ENCODE measurements at places on chromosomes 12 and 14.

- no peaks in the 10 kb centered on the region for H3K4me1 ChIP-seq
- H3K27ac ChIP-seq: no peak overlapping the region
- H3K27me3 ChIP-seq: no peaks in the 10 kb centered on the region
- peak; percentile 5 for DNase-seq
- no peak overlapping the region for H3K4me3 ChIP-seq
Measured at GRCh38 chr12:68981516-68981915, 48.5 kb upstream of the CPM start.

DNA sequence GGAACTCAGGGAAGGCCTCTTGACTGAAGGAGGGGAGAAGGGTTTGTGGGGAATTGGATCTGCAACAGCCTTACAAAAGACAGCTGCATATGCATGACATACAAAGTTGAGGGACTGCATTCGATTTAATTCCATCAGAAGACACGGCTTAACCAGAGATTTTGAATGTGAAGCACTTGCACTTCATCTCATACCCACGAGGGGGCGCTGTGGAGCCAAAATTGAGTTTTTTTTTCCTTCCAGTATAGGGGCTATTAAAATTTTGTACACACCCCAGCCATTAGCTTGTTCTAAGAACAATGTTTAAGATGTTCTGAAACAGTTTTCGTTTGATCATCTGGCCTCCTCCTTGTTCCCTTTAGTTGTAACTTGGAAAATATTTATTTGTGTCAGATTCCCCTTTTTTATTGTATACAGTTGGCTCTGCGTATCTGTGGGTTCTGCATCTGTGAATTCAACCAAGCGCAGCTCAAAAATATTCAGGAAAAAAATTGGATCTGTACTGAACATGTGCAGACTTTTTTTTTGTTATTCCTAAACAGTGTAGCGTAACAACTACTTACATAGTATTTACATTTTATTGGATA lies 1.6 kb downstream of the SUDS3 start:
- no peak overlapping the region for H3K27ac ChIP-seq
- peak; percentile 55 for DNase-seq
- H3K27me3 ChIP-seq: no peaks in the 10 kb centered on the region
- peak overlapping the region; percentile 22 for H3K4me3 ChIP-seq

- DNase-seq: no peak
- no peak overlapping the region for H3K4me3 ChIP-seq
- no peak overlapping the region for H3K27ac ChIP-seq
- no peaks in the 10 kb centered on the region for H3K4me1 ChIP-seq
- H3K27me3 ChIP-seq: no peaks in the 10 kb centered on the region
Measured at GRCh38 chr14:84704601-84705000, 825.3 kb upstream of the FLRT2 start.

DNA sequence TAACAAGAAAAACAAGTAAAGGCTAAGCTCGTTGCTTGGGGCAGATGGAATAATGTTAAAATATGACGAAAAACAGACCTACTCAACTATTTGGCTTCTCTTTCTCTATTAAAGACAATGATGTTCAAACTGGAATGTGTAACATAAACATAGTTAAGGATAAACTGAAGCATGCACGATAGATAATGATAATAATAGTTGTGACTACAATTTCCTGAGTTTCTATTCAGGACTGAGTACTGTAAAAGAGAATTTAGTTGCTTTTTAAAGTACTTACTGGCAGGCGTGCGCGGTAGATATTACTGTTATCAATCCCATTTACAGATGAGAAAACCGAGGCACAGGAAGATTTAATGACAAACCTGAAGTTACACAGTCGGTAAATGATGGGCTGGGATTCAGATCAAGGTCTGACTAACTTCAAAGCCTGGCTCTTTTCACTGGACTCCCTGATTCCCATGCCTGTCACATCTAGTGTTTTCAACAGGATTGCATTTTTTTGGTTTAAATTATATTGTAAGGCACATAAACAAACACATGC lies 103.0 kb downstream of the CRADD start:
- no peaks in the 10 kb centered on the region for H3K27me3 ChIP-seq
- no peak overlapping the region for H3K4me3 ChIP-seq
- H3K4me1 ChIP-seq: no peaks in the 10 kb centered on the region
- no peaks in the 10 kb centered on the region for H3K36me3 ChIP-seq
- no peak overlapping the region for H3K27ac ChIP-seq

GRCh38 chr14:37167151-37168047 lies 5.0 kb downstream of the SLC25A21 start:
- no peaks in the 10 kb centered on the region for H3K27me3 ChIP-seq
- no peak overlapping the region for H3K4me3 ChIP-seq
- no peak overlapping the region for H3K27ac ChIP-seq
- H3K36me3 ChIP-seq: no peaks in the 10 kb centered on the region
- no peaks in the 10 kb centered on the region for H3K4me1 ChIP-seq

DNA sequence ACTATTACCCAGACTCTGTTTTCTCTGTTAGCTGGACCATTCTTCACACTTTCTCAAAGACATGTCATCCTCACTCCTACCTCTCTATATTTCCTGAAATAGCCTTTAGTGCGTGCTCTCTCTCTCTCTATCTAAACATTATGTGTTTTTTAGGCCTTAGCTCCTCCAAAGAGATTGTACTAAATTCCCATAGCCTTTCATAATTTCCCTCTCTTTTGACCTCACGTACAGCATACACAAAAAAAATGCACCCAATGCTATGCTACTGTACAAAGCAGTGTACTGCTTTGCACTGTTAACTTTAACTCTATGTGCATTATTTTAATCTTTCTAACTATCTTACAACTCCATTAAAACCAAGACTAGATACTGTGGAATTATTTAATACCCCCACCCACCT lies 288.4 kb downstream of the DAD1 start:
- no peak overlapping the region for H3K4me3 ChIP-seq
- no peaks in the 10 kb centered on the region for H3K4me1 ChIP-seq
- H3K27ac ChIP-seq: no peak overlapping the region
- no peak for DNase-seq
- no peaks in the 10 kb centered on the region for H3K36me3 ChIP-seq
- H3K27me3 ChIP-seq: no peaks in the 10 kb centered on the region

GRCh38 chr14:28758885-28759652 lies 7.5 kb upstream of the FOXG1 start:
- no peak overlapping the region for H3K4me3 ChIP-seq
- H3K4me1 ChIP-seq: peaks cover 3% of the 10 kb centered on the region
- H3K36me3 ChIP-seq: no peaks in the 10 kb centered on the region
- DNase-seq: peak; percentile 84

DNA sequence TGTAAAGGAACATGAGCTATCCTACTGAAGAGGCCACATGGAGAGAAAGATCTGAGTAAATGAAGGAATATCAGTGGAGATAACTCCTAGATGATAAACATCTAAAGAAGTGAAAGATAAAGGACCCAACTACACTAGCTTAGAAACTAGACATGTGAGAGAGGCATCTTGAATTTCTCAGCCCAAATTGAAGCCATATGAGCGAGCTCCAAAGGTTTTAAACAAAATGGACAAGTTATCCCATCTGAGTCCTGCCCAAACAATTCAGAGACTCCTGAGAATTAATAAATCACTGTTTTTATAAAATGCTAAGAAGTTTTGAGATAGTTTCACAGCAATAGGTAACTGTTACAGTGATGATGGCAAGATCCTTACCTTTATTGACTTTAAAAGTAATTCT lies 438.9 kb downstream of the NAV3 start:
- no peaks in the 10 kb centered on the region for H3K27me3 ChIP-seq
- H3K4me1 ChIP-seq: no peaks in the 10 kb centered on the region
- peak; percentile 71 for DNase-seq
- no peak overlapping the region for H3K4me3 ChIP-seq
- no peak overlapping the region for H3K27ac ChIP-seq

GRCh38 chr12:17142856-17143255 lies 536.9 kb upstream of the LMO3 start:
- no peak overlapping the region for H3K4me3 ChIP-seq
- no peaks in the 10 kb centered on the region for H3K36me3 ChIP-seq
- H3K27me3 ChIP-seq: no peaks in the 10 kb centered on the region
- H3K4me1 ChIP-seq: no peaks in the 10 kb centered on the region
- H3K27ac ChIP-seq: no peak overlapping the region

- no peak overlapping the region for H3K4me3 ChIP-seq
- no peak overlapping the region for H3K27ac ChIP-seq
- DNase-seq: no peak
- no peaks in the 10 kb centered on the region for H3K36me3 ChIP-seq
- H3K4me1 ChIP-seq: no peaks in the 10 kb centered on the region
Measured at GRCh38 chr14:101028971-101029667, 125.6 kb upstream of the RTL1 start.

GRCh38 chr14:96261053-96261452 lies 5.0 kb downstream of the BDKRB1 start:
- no peak for DNase-seq
- H3K4me1 ChIP-seq: no peaks in the 10 kb centered on the region
- no peak overlapping the region for H3K27ac ChIP-seq
- no peak overlapping the region for H3K4me3 ChIP-seq

DNA sequence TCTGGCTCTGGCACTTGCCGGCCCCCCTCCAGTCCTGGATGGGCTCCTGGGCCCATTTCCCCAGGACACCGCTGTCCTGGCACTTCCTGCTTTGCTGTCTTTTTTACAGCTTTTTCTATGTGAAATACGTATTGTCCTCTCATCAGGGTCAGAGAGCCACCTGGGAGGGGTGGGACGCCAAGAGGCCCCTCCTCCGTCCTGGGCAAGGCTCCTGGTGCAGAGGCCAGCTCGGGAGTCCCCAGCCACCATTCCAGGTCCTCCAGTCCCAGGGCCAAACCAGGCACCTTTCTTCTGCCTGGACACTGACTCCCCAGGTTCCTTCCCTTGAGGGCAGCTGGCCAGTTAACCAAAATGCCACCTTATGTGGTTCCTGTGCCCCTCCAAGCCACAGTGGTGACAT lies 22.8 kb downstream of the ARL6IP4 start:
- H3K4me3 ChIP-seq: no peak overlapping the region
- DNase-seq: no peak
- no peaks in the 10 kb centered on the region for H3K4me1 ChIP-seq
- no peaks in the 10 kb centered on the region for H3K36me3 ChIP-seq
- no peak overlapping the region for H3K27ac ChIP-seq

DNA sequence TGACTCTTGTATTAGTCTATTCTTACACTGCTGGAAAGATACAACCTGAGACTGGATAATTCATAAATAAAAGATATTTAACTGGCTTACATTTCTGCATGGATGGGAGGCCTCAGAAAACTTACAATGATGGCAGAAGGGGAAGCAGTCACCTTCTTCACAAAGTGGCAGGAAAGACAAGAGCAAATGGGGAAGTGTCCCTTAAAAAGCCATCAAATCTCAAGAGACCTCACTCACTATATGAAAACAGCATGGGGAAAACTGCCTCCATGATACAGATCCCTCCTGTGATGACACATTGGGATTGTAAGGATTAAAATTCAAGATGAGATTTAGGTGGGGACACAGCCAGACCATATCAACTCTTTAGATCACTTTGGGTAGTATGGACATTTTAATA lies 83.7 kb downstream of the TMTC3 start:
- no peaks in the 10 kb centered on the region for H3K4me1 ChIP-seq
- H3K27me3 ChIP-seq: no peaks in the 10 kb centered on the region
- DNase-seq: no peak

DNA sequence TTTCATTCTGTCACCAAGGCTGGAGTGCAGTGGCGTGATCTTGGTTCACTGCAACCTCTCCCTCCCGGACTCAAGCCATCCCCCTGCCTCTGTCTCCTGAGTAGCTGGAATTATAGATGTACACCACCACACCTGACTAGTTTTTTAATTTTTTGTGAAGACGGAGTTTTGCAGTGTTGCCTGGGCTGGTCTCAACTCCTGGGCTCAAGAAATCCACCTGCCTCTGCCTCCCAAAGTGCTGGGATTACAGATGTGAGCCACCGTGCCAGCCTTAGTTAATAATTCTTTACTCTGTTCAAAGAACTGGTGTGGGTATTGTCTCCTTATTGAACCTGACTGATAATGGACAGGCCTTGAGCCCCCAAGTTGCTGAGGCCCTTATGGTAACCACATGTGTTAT lies 10.4 kb upstream of the KRT7 start:
- no peak overlapping the region for H3K27ac ChIP-seq
- H3K4me1 ChIP-seq: no peaks in the 10 kb centered on the region
- no peak overlapping the region for H3K4me3 ChIP-seq
- no peaks in the 10 kb centered on the region for H3K36me3 ChIP-seq

DNA sequence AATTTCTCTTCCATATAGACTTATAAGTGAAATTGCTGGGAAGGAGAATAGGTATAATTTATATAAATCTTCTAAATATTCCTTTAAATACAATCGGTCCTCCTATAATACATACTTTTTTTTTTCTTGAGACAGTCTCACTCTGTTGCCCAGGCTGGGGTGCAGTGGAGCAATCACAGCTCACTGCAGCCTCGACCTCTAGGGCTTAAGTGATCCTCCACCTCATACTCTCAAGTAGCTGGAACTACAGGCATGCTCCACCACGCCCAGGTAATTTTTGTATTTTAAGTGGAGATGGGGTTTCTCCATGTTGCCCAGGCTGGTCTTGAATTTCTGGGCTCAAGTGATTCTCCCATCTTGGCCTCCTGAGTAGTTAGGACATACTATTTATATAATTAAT lies 29.7 kb upstream of the NPFF start:
- no peaks in the 10 kb centered on the region for H3K4me1 ChIP-seq
- H3K27me3 ChIP-seq: no peaks in the 10 kb centered on the region
- DNase-seq: no peak
- H3K36me3 ChIP-seq: peaks cover 6% of the 10 kb centered on the region
- H3K4me3 ChIP-seq: no peak overlapping the region

- H3K36me3 ChIP-seq: no peaks in the 10 kb centered on the region
- no peak for DNase-seq
- no peak overlapping the region for H3K4me3 ChIP-seq
- no peaks in the 10 kb centered on the region for H3K27me3 ChIP-seq
- no peaks in the 10 kb centered on the region for H3K4me1 ChIP-seq
- H3K27ac ChIP-seq: no peak overlapping the region
Measured at GRCh38 chr12:46674129-46674528, 151.7 kb downstream of the SLC38A4 start.

- peaks cover 9% of the 10 kb centered on the region for H3K4me1 ChIP-seq
- H3K27ac ChIP-seq: no peak overlapping the region
- H3K27me3 ChIP-seq: no peaks in the 10 kb centered on the region
- no peak overlapping the region for H3K4me3 ChIP-seq
- no peaks in the 10 kb centered on the region for H3K36me3 ChIP-seq
- no peak for DNase-seq
Measured at GRCh38 chr12:2980630-2981029, 21.4 kb downstream of the TEAD4 start.

- no peak for DNase-seq
- no peak overlapping the region for H3K4me3 ChIP-seq
- no peaks in the 10 kb centered on the region for H3K36me3 ChIP-seq
Measured at GRCh38 chr14:99158646-99159165, 113.3 kb downstream of the BCL11B start.
